CD4-positive, alpha-beta T cell treated with Interleukin-12 subunit alpha and Interleukin-12 subunit beta, for 1 hour (primary cell): ENCODE measurements at places on chromosomes 7 and 10.

DNA sequence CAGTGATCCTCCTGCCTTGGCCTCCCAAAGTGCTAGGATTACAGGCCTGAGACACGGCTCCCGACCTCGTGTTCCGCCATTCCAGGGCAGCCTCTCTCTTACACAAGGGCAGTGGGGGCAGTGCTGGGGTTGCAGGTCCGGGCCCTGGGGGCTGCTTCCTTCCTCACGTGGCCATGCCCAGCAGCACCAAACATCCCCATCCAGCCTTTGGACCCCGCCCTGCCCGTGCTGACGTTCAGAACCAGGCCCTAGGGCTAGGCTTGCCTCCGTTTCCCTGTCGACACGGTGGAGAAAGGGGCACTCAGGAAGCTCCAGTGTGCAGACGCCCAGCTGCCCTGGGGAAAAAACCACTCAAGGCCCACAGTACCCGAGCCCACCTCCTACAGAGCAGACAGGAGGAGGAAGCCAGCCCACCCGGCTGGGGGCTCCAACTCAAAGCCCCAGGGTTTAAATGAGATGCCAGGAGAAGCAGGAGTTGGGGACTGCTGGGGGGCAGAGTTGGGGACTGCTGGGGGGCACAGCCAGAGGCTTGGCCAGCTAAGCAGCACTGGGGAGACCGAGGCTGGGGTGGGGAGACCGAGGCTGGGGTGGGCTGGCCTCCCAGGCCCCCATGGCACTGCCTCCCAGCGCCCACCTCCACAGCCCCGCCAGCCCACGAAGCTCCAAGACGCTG lies 35.9 kb downstream of the ADAP1 start:
- DNase-seq: no peak

DNA sequence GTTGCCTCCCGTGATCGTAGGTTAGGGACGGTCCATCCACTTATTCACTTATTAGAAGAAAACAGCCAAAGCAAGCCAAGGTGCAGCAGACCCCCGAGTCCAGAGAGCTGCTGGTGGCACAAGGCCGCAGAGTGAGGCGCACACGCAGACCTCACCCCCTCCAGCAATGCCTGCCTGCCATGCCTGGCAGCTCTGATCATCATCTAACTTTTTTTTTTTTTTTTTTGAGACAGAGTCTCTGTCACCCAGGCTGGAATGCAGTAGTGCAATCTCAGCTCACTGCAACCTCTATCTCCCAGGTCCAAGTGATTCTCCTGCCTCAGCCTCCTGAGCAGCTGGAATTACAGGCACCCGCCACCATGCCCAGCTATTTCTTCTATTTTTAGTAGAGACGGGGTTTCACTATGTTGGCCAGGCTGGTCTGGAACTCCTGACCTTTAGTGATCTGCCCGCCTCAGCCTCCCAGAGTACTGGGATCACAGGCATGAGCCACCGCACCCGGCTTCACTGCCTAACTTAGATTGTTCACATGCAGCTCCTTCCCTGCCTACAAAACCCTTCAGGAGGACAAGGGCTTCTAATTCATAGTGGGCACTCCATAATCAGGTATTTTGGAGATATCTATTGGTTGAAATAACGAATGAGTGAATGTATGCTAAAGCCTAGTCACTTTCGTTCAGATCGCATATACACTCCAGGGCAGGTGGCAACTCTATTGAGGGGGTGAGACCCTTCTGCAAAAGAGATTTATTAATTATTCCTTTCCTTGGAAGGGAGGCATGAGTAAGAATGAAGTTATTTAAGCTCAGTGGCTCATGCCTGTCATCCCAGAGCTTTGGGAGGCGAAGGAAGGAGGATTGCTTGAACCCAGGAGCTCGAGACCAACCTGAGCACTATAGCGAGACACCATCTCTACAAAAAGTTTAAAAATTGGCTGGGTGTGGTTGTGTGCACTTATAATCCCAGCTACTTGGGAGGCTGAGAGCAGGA lies 15.9 kb downstream of the TRIM56 start:
- DNase-seq: no peak

GRCh38 chr10:74292871-74293427 lies 141.9 kb downstream of the ADK start:
- no peak for DNase-seq

- no peak for DNase-seq
These were observed 3.3 kb upstream of the UNCX start for GRCh38 chr7:1229202-1229947.

GRCh38 chr10:58567652-58568051 lies 55.0 kb downstream of the BICC1 start:
- no peak for DNase-seq

DNA sequence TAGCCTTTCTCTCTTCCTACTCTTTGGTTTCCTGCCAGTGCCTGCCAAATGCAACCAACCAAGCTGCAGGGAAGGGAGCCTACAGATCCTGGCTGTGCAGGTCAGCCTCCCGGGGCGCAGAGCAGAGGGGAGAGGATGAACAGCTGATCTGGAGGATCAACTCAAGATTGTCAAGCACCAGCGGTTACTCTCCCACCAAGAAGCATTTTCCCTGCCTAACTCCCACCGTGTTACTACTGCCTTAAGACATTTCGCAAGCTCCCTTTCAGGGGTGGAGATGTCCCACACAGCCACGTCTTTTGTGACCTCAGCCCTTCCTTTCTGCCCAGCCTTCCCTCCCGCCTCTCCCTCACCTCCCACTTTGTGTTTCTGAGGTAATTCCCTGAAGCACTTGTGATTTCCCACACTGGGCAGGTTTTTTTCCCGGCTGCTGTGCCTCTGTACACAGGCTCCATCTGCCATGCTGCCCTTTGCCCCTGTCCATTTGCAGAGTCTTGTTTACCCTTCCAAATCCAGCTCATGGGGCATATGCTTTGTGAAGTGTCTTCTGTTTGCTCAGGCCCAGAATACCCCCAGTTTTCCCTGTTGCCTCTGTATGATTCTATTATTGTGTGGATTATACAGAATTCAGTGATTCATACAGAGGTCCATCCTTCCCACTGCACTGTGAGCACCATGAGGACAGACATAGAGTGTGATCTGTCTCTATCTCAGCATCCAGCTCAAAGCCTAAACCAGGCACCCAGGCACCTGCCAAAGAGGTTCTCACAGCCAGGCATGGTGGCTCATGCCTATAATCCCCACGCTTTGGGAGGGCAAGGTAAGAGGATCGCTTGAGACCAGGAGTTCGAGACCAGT lies 40.9 kb upstream of the PAPSS2 start:
- DNase-seq: no peak

DNA sequence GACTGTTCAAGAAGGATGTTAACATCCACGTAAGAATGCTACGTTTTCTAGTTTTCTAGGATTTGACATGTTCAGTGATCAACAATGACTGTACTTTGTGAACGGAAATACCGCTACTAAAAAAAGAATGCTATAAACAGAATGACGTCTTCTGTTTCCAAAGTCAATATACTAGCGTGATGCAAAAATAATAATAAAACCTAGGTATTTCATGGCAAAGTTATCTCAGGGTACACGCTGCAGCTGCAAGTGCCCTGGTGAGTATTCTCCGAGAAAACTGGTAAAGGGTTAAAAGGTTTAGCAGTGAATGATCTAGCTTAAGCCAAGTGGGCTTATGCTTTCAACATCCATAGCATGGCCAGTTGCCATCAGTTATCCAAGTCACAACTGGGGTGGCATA lies 653.3 kb upstream of the PFKP start:
- no peak for DNase-seq

DNA sequence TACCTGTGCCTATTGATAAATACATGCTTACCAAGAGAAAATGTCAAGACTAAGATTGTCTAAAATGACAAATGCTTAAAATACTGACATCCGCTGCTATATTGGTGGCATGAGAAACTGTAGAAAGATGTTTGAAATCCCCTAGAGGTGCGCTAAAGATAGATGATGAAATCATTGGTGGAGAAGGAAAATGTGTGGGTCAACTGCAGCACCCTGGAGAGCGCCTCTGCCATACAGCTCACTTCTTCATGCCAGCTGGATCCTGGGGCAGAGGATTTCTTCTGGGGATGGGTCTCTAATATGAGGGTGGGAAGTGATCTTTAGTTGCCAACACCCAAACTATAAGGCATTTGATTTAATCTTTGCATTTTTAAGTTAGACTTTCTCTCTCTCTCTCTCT lies 680.4 kb upstream of the POM121L12 start:
- DNase-seq: no peak

GRCh38 chr10:127193125-127193524 lies 3.3 kb downstream of the INSYN2A start:
- DNase-seq: no peak

DNA sequence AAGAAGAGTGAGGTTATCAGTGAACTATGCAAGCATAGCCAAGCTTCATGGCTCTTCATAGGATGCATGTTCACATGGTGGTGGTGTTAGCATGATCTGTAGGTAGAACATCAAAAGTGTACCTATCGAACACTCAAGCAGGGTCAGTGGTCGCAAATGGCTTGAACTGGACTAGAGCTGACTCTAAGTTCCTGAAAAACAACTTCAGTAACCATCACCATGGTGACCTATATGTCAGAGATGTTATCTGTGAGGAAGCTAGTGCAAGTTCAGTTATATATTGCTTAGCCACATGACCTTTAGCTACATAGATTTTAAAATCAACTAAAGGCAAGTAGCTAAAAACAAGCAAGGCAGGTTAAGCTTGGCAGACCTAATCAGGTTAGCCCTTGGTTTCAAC lies 163.1 kb upstream of the AGR3 start:
- DNase-seq: no peak

DNA sequence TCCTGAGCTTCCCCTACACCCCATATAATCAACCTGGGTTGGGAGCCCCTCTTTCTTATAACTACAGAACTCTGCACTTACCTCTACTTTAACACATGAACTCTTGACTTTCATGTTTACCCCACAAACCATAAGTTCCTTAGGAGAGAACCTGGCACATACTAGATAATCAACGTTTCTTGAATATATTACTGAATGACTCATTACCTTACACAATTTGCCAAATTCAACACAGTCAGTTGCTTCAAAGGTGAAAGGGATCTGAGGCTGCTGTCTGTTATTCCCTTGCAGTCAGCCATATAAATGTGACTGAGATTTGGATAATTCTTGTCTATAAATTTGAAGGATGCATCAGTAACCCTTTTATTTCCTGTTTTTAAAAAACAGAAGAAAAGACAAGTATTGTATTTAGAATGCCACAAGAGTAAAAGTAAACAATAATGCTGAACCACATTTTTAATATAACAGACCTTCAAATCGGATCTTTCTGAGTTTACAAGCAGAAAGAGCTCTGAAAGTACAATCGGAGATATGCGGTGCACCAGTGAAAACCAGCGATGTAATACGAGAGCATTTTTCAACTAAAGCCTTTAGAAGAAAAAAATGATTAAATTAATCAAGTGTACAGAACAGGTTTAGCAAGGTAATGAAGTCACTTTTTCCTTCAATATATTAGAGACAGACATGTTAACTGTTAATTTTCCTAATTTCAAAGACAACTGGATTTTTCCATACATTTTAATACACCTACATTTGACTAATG lies 29.5 kb upstream of the LRRC17 start:
- no peak for DNase-seq

DNA sequence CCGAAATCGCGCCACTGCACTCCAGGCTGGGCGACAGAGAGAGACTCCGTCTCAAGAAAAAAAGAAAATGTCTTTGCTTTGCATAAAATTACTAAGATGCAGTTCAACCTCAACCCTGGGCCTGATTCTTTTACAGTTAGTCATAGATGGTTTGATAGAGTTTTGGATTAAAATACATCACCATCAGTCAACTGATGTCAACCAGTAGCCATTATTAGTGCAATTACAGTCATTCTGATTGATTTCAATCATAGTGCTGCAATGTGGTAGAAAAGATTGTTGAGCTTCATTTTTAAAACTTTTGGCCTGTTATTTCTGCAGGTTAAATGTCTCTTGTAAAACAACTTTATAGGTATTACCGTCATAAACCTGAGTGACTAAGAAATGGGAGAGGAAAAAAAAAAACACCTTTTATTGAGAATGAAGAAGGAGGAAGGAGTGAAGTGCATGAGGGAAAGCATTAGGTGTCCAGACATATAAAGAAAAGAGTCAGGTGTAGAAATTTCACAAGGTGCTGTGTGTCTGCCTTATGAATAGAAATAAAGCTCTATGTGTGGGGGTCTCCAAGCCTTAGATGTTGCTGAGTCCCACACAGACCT lies 150.6 kb downstream of the TRIL start:
- no peak for DNase-seq

- no peak for DNase-seq
These were observed 9.1 kb downstream of the HNRNPA2B1 start for GRCh38 chr7:26191233-26191973.
